Erythroblast (primary cell): ENCODE measurements at places on chromosomes 11 and 22.

DNA sequence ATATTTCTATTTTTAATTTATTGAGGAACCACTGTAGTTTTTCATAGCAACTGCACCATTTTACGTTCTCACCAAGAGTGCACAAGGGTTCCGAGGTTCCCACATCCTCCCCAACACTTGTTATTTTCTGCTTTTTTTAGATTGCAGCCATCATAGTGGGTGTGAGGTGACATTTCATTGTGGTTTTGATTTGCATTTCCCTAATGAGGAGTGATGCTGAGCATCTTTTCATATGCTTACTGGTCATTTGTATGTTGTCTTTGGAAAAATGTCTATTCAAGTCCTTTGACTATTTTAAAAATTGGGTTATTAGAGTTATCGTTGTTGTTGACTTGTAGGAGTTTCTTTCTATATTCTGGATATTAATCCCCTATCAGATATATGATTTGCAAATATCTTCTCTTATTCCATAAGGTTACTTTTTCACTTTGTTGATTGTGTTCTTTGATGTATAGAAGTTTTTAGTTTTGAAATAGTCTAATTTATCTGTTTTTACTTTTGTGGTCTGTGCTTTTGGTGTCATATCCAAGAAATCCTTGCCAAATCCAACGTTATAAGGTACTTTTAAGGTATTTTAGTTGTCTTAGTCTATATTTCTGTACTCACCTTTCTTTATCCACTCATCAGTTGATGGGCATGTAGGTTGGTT is 9.0 kb downstream of the NEAT1 start:
- DNase-seq = no peak

DNA sequence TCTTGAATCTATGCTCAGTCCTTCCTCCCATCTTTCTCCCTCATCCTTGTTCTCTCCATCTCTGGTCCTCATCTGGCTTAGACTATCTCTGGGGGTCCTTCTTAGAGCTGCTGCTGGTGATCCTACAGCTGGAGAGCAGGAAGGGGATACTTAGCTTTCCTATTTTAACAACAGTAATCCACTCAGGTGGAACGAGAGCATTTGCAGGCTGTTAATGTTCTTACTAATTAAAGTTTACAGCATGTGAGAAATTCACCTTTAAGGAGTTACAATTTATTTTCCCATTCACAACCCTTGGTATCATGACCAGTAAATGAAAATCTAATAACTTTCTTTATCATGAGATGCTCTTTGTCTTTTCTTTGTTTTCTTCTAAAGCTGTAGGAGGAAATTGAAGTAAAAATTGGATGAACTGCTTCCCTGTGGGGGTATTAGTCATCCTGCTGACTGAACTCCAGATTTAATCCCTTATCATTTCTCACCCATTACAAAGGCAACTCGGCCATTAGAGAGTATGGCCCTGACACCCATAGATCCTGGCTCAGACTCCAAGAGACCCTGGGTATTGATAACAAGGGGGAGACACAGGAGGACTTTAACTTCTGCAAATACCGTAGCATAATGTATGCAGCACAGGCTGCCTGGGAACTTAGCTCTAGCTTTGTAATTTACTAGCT is 37.6 kb upstream of the MTNR1B start:
- no peak for DNase-seq

GRCh38 chr11:76980196-76980595 is 54.0 kb upstream of the B3GNT6 start:
- no peak for DNase-seq

DNA sequence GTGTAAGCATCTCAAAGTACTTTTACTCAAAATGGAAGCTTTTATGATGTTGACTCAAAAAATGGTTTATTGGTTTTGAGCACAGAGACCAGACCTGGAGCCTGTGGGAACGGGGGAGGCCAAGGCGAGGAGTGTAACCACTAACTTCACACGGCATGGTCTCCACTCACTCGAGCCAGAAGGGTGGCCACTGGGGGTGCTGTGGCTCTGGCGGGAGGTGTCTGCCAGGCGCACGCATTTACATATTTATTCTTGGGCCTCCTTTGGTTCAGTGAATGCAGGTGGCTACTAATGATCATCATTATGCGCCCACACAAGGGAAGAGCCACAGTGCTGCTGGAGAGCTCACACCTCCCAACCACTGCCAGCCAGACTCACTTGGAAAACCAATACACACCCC is 64.6 kb downstream of the FLRT1 start:
- no peak for DNase-seq

- no peak for DNase-seq
Measured at GRCh38 chr22:25210793-25211192, 8.6 kb upstream of the CRYBB2 start.
